ENCODE measurements at places on chromosomes 5 and 9.
A peak's percentile ranks its signal among the peaks of the same experiment; 100 is the strongest.

DNA sequence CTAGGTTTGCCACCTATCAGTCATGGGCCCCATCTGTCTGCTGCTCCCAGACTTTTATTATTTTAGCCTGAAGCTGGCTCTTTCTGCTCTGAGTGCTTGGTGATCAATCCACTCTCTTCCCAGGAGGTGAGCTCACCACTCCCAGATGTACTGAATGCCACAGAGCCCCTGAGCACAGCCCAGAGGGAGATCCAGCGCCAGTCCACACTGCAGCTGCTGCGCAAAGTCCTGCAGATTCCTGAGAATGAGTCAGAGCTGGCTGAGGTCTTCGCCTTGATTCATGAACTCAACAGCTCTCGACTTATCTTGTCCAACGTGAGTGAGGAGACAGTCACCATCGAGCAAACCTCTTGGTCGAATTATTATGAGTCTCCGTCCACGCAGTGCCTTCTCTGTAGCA lies 36.0 kb downstream of the HMGXB3 start:
- DNase-seq, result peak; percentile 98

- DNase-seq, result no peak
Observed at GRCh38 chr9:33297432-33297831, 7.1 kb downstream of the NFX1 start.

- no peak for DNase-seq
Observed at GRCh38 chr5:36637101-36637500, 30.7 kb downstream of the SLC1A3 start.

GRCh38 chr9:97632248-97632984 lies 752 bp downstream of the TSTD2 start:
- DNase-seq, result no peak

DNA sequence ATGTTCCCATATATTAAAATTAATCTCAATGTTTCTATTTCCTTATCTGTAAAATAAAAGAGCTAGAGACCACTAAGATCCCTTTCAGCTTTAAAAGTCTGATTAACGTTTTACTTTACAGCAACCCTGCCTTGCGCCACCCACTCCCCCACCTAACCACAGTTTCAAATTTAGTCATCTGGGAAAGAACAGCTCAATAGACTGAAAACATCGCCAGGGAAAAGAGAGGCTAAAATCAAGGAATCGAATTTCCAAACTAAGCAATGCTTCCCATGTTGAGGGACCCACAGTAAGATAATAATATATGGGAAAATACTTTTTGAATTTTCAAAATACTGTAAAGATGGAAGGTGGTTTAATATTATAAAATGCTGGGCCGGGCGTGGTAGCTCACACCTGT lies 6.6 kb downstream of the SAXO1 start:
- no peak for DNase-seq

GRCh38 chr9:14156046-14156445 lies 157.9 kb downstream of the NFIB start:
- DNase-seq, result no peak

DNA sequence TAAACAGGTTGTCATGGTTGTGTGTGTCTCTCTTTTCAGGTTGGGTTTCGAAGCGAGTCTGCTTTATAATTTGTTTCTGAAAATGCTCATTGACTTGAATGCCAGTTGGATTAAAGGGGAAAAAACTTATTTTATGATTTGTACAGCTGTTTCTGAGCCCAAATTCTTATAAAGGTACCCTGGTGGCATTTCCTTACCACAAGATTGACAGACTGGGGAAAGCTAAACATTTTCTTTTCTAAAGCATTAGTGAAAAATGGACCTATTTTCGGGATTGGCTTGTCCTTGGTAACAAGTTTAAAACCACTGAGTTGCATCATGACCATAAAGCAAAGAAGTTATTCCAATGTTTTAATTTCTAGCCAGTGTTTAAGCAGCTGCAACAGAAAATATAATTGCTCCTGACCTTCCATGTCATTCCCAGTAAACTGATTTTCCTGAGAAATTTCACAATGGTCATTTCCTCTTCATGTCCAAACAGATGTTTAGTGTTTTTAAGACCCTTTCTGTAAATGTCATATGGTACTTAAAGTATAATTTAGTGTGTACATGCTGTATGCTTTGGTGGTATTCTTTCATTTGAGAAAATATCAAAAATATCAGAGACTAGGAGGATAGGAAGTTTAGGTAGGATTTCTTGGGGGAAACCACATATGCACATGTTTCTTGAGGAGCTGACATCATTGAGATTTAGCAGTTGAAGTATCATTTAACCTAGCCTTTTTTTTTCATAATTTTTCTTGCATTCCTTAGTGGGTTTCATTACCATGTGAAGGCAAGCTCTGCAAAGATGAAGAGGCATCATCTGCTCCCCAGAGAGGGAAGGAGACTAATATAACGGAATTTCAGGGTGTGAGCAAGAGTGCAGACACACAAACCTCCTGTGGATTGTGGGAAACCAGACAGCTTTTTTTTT lies 667.1 kb upstream of the RGMB start:
- DNase-seq, result peak; percentile 76

- DNase-seq, result no peak
Observed at GRCh38 chr5:170627271-170627670, 123.5 kb downstream of the KCNIP1 start.

DNA sequence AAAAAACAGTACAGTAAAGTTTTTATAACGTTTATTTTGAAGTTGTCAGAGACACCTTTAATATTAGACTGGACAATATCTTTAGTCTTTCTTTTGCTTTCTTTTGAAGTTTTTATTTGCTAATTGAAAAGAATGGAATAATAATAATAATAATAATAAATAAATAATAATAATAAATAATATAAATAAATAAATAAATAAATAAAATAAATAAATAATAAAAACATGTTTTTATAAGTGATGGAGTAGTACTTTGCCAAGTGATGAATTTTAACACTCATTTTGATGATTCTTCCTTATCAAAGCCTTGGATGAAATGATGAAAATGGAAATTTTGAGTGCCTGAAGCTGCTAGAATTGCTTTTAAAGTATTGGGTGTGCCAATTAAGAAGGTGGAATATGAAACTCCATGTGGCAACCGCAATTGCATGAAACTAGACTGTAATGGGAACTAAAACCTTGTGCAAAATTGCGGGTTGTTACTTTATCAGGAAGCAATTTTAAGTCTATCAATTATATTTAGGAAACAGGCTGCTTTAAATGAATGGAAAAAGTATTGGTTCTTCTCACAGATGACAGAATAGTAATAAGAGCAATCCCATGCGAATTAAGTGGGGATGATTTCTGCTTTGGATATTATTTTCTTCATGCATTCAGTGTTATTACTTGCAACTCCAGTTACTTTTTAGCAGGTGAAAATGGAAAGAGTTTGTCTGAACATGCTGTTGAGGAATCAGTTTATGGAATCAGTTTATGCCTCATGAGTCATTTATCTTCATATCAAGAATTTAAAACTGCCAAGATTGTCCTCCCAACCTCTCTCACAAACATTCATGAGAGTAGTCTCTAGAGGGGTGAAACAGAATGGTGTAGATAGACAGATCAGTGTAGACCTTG lies 4.6 kb downstream of the ANXA1 start:
- peak; percentile 26 for DNase-seq

- peak; percentile 51 for DNase-seq
Observed at GRCh38 chr9:19998823-19999455, 210.1 kb upstream of the SLC24A2 start.

- no peak for DNase-seq
Observed at GRCh38 chr5:158058208-158059120, 199.5 kb upstream of the CLINT1 start.

GRCh38 chr5:147996379-147996778 lies 67.4 kb upstream of the SPINK5 start:
- DNase-seq, result no peak

DNA sequence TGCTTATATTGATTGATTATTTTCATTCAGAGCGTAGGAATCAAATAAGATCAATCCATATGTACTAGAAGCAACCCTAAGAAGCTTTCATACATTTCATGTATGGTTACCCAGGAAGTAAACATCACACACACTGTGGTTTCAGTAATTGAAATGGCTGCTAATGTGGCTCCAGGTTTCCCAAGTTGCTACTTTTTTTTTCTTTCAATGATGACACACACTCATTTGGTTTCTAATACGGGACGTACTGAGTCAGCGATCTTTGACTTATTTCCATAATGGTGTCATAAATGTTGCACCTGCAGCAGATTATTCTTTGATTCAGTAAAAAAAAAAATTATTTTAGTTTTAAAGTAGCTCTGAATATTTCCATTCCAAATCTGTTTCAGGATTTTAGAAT lies 248.6 kb downstream of the CTNND2 start:
- DNase-seq, result no peak

DNA sequence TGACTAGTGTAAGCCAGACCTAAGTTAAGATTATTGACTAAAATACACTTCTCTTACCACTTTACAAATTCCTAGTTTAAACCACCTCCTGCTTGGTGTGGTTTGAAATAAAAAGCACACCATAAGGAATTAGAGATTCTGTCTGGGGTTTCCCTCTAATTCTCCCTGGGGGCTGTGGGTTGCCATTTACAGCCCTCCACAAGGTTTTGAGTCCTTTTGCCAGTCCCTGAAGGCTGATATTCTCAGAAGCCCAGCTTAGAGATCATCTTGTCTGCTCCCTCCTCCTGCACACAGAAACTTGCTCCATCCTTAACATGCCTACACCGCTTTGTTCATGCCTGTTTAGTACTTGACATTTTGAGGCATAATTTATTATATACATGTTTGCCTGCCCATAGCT lies 7.2 kb upstream of the LMNB1 start:
- no peak for DNase-seq

- DNase-seq, result no peak
Observed at GRCh38 chr9:127109212-127109711, 13.2 kb downstream of the ANGPTL2 start.

GRCh38 chr5:131279204-131279603 lies 15.4 kb downstream of the CDC42SE2 start:
- DNase-seq, result no peak

- no peak for DNase-seq
Observed at GRCh38 chr9:129282272-129282671, 104.2 kb upstream of the IER5L start.

DNA sequence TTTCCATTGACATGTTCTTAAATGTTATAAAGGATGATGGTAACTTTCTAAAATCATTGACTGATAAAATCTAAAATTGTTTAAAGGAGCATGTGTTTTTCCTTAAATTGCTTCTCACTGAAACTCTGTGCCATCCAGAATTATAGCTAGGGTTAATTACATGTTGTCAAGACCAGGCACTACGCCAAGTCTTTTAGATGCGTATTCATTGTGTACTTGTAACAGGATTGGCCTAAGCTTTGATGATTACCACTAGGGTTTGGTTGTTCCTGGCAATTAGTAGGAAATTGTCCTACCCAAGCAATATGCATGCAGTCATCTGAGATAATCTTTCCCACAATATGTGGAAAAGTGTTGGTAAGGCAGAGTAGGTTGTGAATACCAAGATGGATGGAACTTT lies 43.8 kb downstream of the PRKACG start:
- DNase-seq, result no peak

DNA sequence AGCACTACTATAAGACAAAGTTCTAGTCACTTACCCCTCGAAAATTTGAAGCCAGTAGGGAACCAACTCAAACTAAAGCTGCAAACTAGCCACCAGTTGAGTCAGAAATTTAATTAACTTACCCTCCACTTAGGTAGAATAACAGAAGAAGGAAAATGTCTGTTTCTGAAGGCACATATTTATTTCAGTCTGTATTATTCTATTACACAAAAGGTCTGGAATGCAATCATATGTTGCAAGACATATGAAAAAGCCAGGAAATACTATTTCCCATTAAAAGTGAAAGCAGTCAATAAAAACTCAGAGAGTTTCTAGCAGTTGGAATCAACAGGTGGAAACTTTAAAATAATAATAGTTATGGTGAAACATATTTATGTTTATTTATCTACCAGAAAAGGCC lies 79.2 kb upstream of the SLCO4C1 start:
- DNase-seq, result no peak

- DNase-seq, result no peak
Observed at GRCh38 chr5:124454081-124454480, 292.4 kb downstream of the ZNF608 start.

DNA sequence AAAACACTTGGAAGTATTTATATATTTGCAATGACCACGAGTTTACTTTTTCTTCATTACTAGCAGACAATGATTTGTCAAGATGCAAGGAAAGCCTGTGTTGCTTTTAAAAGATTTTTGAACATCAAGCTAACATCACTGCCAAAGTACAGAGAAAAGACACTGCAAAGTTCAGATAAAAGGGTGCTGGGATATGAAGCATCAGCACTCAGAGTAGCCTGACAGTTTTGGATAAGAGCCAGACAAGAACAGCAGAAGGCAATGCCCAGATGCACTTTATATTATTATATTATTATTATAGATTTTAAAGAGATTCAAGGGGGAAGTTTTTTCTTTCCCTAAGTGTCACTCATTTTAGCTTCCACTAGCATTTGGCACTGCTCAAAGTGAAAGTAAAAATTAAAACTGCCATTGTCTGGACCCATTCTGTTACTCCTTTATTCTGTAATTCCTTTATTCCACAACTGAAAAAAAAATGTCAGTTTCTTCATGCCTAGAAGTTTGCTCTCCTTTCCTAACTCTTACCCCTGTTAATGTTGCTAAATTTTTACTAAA lies 240.6 kb downstream of the EFNA5 start:
- no peak for DNase-seq

DNA sequence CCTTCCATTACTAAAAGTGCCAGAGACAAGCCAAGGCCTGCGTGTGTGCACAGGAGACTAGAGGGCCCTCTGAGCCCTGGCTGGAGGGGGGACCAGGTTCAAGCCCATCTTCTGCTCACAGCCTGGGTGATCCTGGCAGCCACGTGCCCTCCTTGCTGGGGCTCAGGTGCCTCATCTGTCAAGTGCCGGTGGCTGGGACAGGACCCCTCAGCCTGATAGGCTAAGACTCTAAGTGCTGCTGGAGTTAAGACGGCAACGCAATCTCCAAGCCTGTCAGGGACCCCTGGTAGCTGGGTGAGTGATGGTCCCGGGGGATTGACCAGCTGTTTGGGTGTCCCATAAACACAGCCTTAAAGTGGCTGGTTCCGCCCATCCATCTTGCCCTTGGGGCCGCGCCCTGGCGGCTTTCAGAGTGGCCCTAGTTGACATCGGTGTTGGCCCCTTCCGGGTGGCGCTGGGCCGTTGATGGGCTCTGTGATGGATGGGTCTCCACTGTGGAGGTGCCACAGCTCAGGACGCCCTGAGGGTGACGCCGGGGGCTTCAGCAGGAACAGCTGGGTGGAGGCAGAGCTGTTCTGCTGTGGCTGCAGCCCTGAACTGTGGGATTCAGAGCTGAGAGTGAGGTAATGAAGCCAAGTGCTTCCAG lies 136.2 kb downstream of the BARX1 start:
- no peak for DNase-seq

- DNase-seq, result no peak
Observed at GRCh38 chr5:102875721-102876123, 120.6 kb downstream of the PAM start.

GRCh38 chr5:58153255-58153654 lies 306.6 kb downstream of the PLK2 start:
- DNase-seq, result no peak

- peak; percentile 39 for DNase-seq
Observed at GRCh38 chr5:113215401-113216060, 219.3 kb downstream of the TSSK1B start.

Measured in EH (cell line).